ENCODE measurements at places on chromosomes 5 and 9. TPM values are rescaled to one million over a fixed set of nuclear protein-coding genes. Genes with fewer than 3 reads are reported as not detected.
A peak's percentile ranks its signal among the peaks of the same experiment; 100 is the strongest.

GRCh38 chr9:89466451-89467277, 31.2 kb downstream of the SEMA4D start:
- H3K27me3 ChIP-seq: no peaks in the 10 kb centered on the region
- H3K36me3 ChIP-seq: no peaks in the 10 kb centered on the region
- no peak for DNase-seq
- H3K4me1 ChIP-seq: no peaks in the 10 kb centered on the region

GRCh38 chr5:120886351-120886860, 422.3 kb downstream of the PRR16 start:
- DNase-seq: no peak
- no peaks in the 10 kb centered on the region for H3K36me3 ChIP-seq
- no peak overlapping the region for H3K27ac ChIP-seq
- H3K4me3 ChIP-seq: no peak overlapping the region
- H3K27me3 ChIP-seq: no peaks in the 10 kb centered on the region

- H3K4me1 ChIP-seq: no peaks in the 10 kb centered on the region
- no peaks in the 10 kb centered on the region for H3K27me3 ChIP-seq
- H3K36me3 ChIP-seq: no peaks in the 10 kb centered on the region
- H3K27ac ChIP-seq: no peak overlapping the region
- H3K4me3 ChIP-seq: no peak overlapping the region
- no peak for DNase-seq
Measured at GRCh38 chr5:89065919-89066318, 182.9 kb upstream of the MEF2C start.

- H3K27me3 ChIP-seq: no peaks in the 10 kb centered on the region
- no peak overlapping the region for H3K4me3 ChIP-seq
- H3K4me1 ChIP-seq: peaks cover under 1% of the 10 kb centered on the region
- peak overlapping the region; percentile 75 for H3K27ac ChIP-seq
- H3K36me3 ChIP-seq: no peaks in the 10 kb centered on the region
- DNase-seq: no peak
Measured at GRCh38 chr9:134652291-134653225, 11.0 kb downstream of the COL5A1 start.

DNA sequence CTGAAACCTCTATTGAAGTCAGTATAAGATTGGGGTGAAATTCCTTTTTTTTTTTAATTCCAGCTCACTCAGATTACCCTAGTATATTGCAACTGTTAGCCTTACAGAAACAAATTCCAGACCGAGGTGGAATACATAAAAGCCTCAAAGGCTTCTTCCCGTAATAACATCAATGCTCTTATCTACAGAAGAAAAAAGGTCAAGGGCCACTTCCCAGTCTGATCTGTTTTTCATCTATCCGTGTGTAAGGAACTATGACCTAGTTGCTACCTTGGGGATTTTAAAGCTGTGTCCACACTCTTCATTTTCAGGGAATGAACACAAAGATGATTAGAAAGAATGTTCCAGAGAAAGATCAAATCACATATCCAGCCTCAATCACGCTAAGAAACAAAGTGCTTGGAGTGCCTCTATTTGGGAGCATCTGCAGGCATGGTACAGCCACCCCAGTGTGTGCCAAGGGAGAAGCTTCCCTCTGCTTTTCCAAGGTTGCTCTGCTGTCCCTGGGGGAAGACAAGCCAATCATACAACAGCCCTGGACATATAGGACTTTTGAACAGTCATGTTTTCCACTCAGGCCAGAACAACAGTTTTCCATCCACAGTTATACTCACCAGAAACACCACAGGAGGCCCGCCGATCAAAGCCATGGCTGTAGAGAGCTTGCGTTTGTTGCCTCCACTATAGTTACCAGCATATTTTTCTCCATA, 23.5 kb downstream of the NIPSNAP3B start:
- H3K36me3 ChIP-seq: no peaks in the 10 kb centered on the region
- H3K27ac ChIP-seq: no peak overlapping the region
- H3K27me3 ChIP-seq: no peaks in the 10 kb centered on the region
- H3K4me3 ChIP-seq: no peak overlapping the region
- no peak for DNase-seq
- no peaks in the 10 kb centered on the region for H3K4me1 ChIP-seq

GRCh38 chr5:155773680-155774079, 553.3 kb upstream of the SGCD start:
- H3K36me3 ChIP-seq: no peaks in the 10 kb centered on the region
- DNase-seq: no peak
- H3K4me1 ChIP-seq: no peaks in the 10 kb centered on the region
- H3K27me3 ChIP-seq: no peaks in the 10 kb centered on the region
- no peak overlapping the region for H3K4me3 ChIP-seq
- H3K27ac ChIP-seq: no peak overlapping the region

DNA sequence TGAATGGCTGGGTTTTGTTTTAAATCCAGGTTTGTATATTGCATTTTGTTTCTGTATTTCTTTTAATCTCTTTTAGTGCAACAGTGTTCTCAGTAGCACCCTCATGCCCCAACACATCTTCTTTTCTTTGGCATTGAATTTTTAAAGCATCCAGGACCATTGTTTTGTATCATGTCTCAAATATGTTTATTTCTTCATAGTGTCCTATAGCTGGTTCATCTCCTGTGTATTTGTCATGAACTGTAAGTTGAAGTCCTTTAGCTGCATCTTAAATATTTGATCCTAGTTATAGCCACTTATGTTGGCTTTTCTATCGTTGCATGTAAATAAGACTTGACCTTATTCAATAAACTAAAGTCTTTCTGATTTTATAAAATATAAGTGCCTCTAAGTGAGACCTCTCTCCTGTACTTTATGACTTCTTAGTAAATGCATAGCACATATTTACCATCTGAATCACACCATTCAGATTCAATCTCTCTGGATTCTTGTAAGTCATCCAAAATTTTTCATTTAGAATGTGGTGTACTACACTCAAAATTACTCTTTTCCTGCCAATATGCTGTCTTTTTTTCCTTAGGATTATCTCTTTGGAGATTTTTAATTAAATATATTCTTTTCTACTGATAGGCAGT, 21.0 kb upstream of the ERCC6L2 start:
- no peak for DNase-seq
- no peak overlapping the region for H3K27ac ChIP-seq
- H3K4me3 ChIP-seq: no peak overlapping the region
- H3K36me3 ChIP-seq: no peaks in the 10 kb centered on the region
- no peaks in the 10 kb centered on the region for H3K27me3 ChIP-seq

- H3K36me3 ChIP-seq: no peaks in the 10 kb centered on the region
- H3K4me3 ChIP-seq: no peak overlapping the region
- no peak overlapping the region for H3K27ac ChIP-seq
- H3K27me3 ChIP-seq: no peaks in the 10 kb centered on the region
- no peak for DNase-seq
Measured at GRCh38 chr9:135394699-135395645, 84.6 kb upstream of the PPP1R26 start.

DNA sequence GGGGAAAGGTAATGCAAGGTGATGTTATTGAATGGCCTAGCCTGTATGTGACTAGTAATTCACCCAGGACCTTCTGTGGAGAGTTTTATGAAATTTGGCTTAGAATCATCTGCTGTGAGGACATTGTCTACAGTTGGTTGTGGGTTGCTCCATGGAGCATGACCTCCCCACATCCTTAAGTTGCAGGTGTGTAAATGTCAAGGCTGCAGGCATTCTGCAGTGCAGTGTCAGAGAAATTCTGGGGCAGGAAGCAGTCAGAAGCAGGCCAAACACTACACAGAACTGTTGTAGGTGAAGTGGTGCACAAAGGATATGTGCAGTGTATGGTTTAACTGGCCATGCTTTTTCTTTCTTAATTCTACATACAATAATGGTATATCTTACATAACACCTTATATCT, 588.3 kb downstream of the EBF1 start:
- H3K27ac ChIP-seq: no peak overlapping the region
- no peak overlapping the region for H3K4me3 ChIP-seq
- H3K36me3 ChIP-seq: no peaks in the 10 kb centered on the region

DNA sequence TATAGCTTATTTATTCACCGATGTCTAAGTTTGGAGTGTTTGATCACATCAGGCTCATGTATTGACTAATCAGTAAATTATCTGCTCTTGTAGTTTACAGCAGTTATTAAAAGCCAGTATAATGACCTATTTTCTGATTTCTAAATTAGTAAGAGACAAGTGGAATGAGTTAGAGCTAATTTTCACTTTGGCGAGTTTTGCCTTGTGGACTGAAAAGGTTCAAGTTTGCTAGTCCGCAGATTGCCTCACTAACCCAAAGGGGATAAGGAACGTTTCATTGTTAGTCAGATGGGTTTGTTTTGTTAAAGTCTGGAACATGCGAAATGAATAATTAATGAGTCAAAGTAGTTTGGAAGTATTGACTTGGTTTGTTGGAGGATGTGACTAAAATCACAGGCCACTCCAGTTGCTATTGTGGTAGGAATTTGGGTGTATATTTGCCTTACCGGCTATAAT, 40.1 kb downstream of the SMARCA2 start:
- H3K27me3 ChIP-seq: no peaks in the 10 kb centered on the region
- no peak for DNase-seq
- H3K27ac ChIP-seq: no peak overlapping the region
- H3K4me3 ChIP-seq: no peak overlapping the region

Gene GOLGA2
- total RNA-seq: 18.4 TPM

Gene ELOVL7
- 1.5 TPM for total RNA-seq

Gene IL3
- not detected for total RNA-seq

Gene HSPA9
- 254 TPM for total RNA-seq
